AG04450 (cell line): ENCODE measurements at places on chromosomes 2 and 18. TPM values are rescaled to one million over a fixed set of nuclear protein-coding genes. Genes with fewer than 3 reads are reported as not detected.

Gene TMEM178A
- 1.1 and 1.2 TPM in 2 replicates for polyA plus RNA-seq

Gene TRIM43
- not detected in 2 replicates for polyA plus RNA-seq

Gene FSIP2
- polyA plus RNA-seq, result 0.27 and 0.48 TPM in 2 replicates

Gene ALK
- not detected in 2 replicates for polyA plus RNA-seq

Gene PAX8
- polyA plus RNA-seq, result 1.2 TPM in 2 replicates

Gene EEF1B2
- 891 and 1,211 TPM in 2 replicates for polyA plus RNA-seq

Gene CGREF1
- 0.71 and 0.74 TPM in 2 replicates for polyA plus RNA-seq

Gene MOGAT1
- polyA plus RNA-seq, result not detected in 2 replicates

Gene HOXD8
- not detected in 2 replicates for polyA plus RNA-seq

Gene ALLC
- not detected in 2 replicates for polyA plus RNA-seq

Gene FAHD2A
- polyA plus RNA-seq, result 24.9 and 30.9 TPM in 2 replicates

Gene NXPH2
- polyA plus RNA-seq, result not detected in 2 replicates

Gene SCYGR6
- not detected in 2 replicates for polyA plus RNA-seq

Gene ACVR1C
- 0.04 and 0.14 TPM in 2 replicates for polyA plus RNA-seq

Gene FAM98A
- 145 and 156 TPM in 2 replicates for polyA plus RNA-seq

Gene UGT1A5
- polyA plus RNA-seq, result not detected in 2 replicates

Gene SP5
- not detected in 2 replicates for polyA plus RNA-seq

Gene CDKL4
- polyA plus RNA-seq, result not detected in 2 replicates

Gene ABCG8
- not detected in 2 replicates for polyA plus RNA-seq

Gene TMX3
- 51.6 and 59.6 TPM in 2 replicates for polyA plus RNA-seq

Gene ZNG1B
- 18.8 and 29.1 TPM in 2 replicates for polyA plus RNA-seq

Gene KCNIP3
- 0.12 and 0.24 TPM in 2 replicates for polyA plus RNA-seq
